Immature natural killer cell (primary cell): ENCODE measurements at places on chromosomes 5 and 9.

GRCh38 chr5:117456866-117457470 is 882.3 kb upstream of the SEMA6A start:
- H3K36me3 ChIP-seq, result no peaks in the 10 kb centered on the region
- no peak overlapping the region for H3K27ac ChIP-seq
- no peaks in the 10 kb centered on the region for H3K27me3 ChIP-seq
- no peaks in the 10 kb centered on the region for H3K4me1 ChIP-seq
- no peak overlapping the region for H3K4me3 ChIP-seq

DNA sequence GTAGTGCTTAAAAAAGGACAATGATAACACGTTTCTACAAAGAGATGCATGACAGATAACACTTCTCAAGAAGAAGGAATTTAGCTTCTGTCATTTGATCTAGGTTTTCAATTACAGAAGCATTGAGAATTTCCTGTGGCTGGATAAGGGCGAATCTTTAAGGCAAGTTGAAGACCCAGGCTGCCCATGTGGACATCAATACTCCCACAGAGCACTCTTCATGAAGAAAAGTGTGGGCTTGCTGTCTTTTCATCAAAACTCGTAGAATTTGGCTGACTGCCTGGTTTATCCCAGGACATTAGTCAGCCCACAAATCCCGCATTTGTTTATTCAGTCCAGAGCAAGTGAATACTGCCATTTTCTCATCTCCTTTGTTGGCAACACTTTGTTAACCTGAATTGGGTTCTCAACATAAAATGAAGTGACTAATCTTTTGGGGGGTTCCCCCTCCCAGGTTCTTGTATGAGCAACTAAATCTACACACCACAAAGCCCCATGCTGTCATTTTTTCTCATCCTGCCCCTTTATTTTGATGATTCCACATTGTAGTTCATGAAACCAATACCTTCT is 43.4 kb upstream of the CDKN2B start:
- H3K27me3 ChIP-seq, result no peaks in the 10 kb centered on the region
- no peak overlapping the region for H3K4me3 ChIP-seq
- H3K4me1 ChIP-seq, result peaks cover 18% of the 10 kb centered on the region
- DNase-seq, result no peak

DNA sequence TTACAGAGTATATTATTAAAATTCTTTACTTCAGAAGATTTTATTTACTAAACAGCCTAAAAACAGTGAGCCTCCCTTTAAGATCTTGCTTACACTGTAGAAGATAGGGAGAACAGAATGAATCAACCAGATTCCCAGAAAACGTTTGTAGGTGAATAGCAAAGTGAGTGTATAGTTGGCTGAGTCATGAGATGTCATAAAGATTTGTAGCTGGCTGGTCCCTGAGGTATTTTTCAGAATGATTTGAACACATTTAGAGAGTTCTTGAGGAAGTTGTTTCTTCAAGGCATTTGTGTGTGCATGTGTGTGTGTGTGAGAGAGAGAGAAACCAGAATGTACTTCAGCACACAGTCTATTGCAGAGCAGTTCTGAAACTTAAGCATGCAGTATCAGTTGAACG is 159.4 kb upstream of the PRR16 start:
- peaks cover 3% of the 10 kb centered on the region for H3K27me3 ChIP-seq
- no peak overlapping the region for H3K4me3 ChIP-seq
- no peaks in the 10 kb centered on the region for H3K36me3 ChIP-seq
- no peaks in the 10 kb centered on the region for H3K4me1 ChIP-seq

- H3K27ac ChIP-seq, result no peak overlapping the region
- no peaks in the 10 kb centered on the region for H3K36me3 ChIP-seq
- DNase-seq, result no peak
- H3K4me3 ChIP-seq, result no peak overlapping the region
- H3K27me3 ChIP-seq, result no peaks in the 10 kb centered on the region
Observed at GRCh38 chr5:135065306-135066265, 31.6 kb upstream of the PITX1 start.

DNA sequence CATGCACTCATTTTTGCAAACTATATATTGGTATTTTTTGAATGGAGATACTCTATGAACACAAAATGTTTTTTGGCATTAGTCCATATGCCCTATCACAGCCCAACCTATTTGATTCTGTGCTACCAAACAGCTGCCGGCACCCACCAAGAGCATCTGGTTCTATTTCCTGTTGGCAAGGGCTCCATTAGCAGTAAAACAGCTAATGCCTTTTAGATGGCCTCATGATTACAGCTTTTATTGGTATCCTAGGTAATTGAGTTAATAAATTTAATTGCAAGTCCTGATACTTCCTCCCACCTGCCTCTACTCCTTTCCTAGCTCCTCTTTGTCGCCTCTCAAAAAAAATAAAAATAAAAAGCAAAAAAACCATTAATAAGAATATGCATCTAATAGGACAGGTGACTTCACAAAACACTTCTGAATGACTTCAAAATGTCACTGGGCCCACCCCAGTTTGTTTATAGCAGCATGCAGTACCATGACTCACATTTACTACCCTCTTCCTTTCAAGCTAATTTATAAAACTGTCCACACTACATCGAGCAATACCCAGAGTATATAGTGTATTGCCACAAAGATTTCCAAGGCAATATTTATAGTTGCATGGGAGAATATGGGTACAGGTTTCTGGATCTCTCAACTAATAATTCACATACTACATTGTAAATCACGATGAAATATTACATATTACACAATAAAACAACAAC is 620.4 kb downstream of the SLCO4C1 start:
- H3K36me3 ChIP-seq, result no peaks in the 10 kb centered on the region
- H3K4me3 ChIP-seq, result no peak overlapping the region
- DNase-seq, result no peak
- peaks cover 4% of the 10 kb centered on the region for H3K27me3 ChIP-seq

DNA sequence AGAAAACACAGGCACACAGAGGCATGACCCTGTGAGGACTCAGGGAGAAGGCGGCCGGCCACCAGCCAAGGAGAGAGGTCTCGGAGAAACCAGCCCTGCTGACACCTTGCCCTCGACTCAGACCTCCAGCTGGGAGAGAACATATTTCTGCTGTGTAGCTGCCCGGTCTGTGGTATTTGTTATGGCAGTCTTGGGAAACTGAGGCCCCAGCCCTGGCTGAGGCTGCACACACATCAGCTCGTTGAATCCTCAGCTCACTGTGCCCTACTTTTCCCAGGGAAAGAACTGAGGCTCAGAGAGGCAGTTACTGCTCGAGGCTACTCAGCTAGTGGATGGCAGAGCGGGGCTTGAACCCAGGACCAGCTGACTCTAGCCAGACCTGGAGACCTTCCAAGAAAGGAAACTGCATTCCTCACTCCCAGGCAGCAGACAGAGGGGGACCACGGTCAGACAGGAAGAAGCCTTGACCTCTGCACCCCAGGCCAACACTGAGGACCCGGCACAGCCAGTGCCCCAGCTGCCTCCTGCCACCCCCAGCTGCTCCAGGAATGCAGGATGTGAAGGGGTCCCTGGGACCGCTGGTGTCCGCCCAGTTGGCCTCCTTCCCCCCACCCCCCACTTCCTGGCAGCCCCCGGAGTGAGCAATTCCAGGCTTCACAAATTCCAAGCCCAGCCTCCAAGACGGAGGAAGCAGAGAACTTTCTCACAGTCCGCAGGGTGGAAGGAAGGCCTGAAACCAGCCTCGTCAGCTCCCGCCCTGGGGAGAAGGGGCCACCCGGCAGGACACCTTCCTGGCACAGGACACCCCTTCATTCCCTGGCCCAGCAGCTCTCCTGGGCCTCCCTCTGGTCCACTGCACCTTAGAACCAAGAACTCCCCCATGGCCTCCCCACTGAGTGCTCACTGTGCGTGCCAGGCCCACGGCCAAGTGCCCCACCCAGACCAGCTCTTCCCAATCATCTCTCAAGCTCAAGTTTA is 69.9 kb downstream of the LRSAM1 start:
- H3K27ac ChIP-seq, result no peak overlapping the region
- H3K4me3 ChIP-seq, result no peak overlapping the region
- H3K27me3 ChIP-seq, result no peaks in the 10 kb centered on the region
- peaks cover 5% of the 10 kb centered on the region for H3K36me3 ChIP-seq

DNA sequence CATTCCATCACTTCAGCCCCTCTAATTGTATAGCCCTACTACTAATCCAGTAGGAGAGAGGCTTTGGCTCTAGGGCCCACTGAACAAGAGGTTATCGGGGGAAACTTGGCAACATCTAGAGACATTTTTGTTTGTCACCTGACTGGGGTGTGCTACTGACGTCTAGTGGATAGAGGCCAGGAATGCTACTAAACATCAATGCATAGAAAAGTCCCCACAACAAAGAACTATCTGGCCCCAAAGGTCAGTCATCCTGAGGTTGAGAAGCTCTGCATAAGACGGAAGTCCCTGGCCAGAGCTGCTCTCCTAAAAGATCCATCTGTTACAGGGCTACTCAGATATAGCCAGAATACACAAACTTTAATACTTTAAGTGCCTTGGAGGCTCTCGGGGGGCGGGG is 570.6 kb upstream of the KLF4 start:
- H3K27ac ChIP-seq, result no peak overlapping the region
- H3K27me3 ChIP-seq, result no peaks in the 10 kb centered on the region
- no peaks in the 10 kb centered on the region for H3K36me3 ChIP-seq

DNA sequence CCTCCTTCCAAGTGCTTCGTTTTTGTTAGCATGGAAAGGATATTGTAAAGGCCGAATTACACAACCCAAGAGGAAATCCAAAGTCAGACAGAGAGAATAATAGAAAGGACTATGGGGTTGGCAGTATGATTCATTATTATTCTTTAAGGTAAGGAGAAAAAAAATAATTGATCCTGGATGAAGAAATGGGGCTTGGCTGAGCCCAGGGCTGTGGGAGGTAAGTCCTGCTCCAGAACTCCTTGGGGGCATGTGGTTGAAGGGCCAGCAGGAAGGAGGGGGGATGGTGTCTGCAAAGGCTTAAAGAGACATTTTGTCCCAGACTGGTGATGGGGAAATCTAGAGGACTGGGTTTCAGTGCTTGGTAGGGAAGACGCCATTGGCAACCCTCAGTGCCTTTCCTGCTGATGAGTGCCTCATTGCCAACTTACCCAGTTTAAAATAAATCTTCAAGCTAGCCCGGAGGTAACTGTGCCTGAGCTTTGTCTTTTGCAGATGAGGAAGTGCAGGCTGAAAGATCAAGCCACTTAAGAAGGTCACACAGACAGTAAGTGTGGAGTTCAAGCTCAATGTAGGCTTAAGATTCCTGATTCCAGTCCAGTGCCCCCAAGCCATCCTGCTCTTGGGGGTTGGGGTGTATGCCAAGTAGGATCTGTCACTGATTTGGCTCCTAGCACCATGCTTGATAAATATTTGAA is 30.2 kb downstream of the FOXI1 start:
- H3K4me1 ChIP-seq, result no peaks in the 10 kb centered on the region
- no peak overlapping the region for H3K4me3 ChIP-seq
- no peak for DNase-seq
- H3K27ac ChIP-seq, result no peak overlapping the region
- H3K36me3 ChIP-seq, result no peaks in the 10 kb centered on the region

DNA sequence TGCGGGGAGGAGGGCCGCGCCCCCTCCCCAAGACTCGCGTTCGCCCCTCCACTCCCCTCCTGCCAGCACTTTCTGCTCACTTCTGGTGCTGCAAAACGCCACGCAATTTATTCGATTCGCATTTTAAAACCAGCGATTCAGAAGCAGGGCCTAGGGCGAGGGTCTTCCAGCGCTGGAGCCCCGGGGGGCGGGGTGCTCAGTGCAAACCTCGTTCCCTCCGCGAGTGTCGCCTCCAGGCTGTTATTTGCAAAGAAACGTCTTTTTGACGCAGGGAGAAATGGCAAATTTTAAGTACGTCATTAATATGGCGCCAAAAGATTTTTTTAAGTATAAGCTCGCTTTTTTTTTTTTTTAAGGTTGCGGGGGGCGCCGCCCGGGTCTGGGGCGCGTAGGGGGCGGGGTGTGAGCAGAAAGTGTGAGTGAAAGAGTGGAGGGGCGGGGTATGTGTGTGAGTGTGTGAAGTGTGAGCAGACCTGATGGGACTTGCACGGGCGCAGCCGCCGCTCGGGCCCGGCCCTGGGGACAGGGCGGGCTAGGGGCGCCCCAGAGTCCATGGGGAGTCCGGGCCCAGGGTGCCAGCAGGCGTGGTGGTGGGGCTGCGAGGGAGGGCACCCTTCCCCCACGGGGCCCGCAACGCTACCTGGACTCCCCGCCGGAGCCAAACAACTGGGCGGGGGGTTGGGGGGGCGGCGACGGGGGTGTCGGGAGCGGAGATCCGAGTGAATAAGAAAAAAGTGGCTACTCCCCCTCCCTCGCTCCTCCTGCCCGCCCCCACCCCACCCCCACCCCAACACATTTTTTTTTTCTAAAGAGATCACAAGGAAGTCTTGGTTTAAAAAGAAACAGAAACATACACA is at the start of gene JADE2:
Gene JADE2, plus strand, starts transcription at position 845 of the 857 bp plus-strand sequence. CDS start 10,188 bp downstream, outside the sequence.
- peak; percentile 92 for DNase-seq
- H3K4me3 ChIP-seq, result peak within 1 kb of the TSS; percentile 97
- peak within 1 kb of the TSS; percentile 99 for H3K27ac ChIP-seq
- no peaks in the 10 kb centered on the region for H3K36me3 ChIP-seq
- H3K27me3 ChIP-seq, result peaks cover 28% of the 10 kb centered on the region

DNA sequence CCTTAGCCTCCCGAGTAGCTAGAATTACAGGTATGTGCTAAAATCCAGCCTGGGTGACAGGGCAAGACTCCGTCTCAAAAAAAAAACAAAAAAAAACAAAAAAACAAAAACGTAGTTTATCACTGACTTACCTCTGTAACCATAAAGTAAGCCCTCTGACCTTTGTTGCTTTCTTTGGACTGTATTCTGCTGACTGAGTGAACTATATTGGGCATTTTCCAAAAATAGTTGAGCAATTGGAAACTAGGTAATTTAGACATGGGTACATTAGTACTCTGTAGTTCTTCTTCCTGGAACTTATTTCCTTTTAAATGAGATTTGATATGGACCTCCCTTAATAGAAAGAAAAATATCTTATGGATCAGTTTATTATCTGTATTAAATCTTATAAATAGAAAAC is 66.6 kb downstream of the ANKHD1 start:
- no peak overlapping the region for H3K4me3 ChIP-seq
- peaks cover 8% of the 10 kb centered on the region for H3K4me1 ChIP-seq
- H3K36me3 ChIP-seq, result no peaks in the 10 kb centered on the region

GRCh38 chr5:151805414-151806223 is 33.9 kb downstream of the G3BP1 start:
- no peaks in the 10 kb centered on the region for H3K27me3 ChIP-seq
- H3K4me1 ChIP-seq, result peaks cover 18% of the 10 kb centered on the region
- H3K27ac ChIP-seq, result no peak overlapping the region
- no peak overlapping the region for H3K4me3 ChIP-seq
- DNase-seq, result no peak

GRCh38 chr9:20428976-20429375 is 193.3 kb downstream of the MLLT3 start:
- H3K4me3 ChIP-seq, result no peak overlapping the region
- no peak for DNase-seq
- no peaks in the 10 kb centered on the region for H3K4me1 ChIP-seq
- H3K36me3 ChIP-seq, result no peaks in the 10 kb centered on the region
- H3K27ac ChIP-seq, result no peak overlapping the region
- H3K27me3 ChIP-seq, result no peaks in the 10 kb centered on the region

DNA sequence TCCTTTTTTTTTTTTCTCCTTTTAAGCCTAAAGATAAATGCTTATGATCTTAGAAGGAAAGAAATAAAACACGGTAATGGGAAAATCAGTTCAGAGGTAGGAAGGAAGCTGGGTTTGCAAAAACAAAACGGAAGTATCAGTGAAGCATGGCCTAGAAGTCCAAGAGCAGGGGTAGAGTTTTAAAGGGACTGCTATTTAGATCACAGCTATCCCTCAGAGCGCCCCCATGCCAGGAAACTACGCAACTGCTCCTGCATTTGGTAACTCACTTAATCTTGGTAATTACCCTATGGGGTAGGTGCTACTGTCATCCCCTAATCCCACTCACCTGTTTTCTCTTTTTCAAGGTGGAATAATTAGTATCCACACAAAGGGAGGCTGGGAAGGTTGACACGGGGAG is 16.0 kb downstream of the TLE1 start:
- peaks cover 2% of the 10 kb centered on the region for H3K27me3 ChIP-seq
- no peak overlapping the region for H3K27ac ChIP-seq
- H3K36me3 ChIP-seq, result peaks cover 39% of the 10 kb centered on the region
- peaks cover 72% of the 10 kb centered on the region for H3K4me1 ChIP-seq
